Chondrocyte (in vitro differentiated cells): ENCODE measurements at places on chromosomes 13 and 19.

GRCh38 chr19:5628461-5628860 is 5.6 kb downstream of the SAFB start:
- no peak for DNase-seq

DNA sequence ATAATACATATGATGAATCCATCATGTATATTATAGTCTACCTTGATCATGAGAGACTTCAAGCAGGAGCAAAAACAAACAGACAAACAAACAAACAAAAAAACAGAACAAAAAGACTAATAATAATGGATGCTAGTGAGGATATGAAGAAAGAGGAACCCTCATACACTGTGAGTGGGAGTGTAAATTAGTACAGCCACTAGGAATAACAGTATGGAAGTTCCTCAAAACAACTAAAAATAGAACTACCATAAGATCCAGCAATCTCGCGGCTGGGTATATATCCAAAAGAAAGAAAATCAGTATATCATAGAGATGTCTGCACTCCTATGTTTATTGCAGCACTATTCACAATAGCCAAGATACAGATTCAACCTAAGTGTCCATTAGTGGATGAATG is 7.0 kb upstream of the DLEU7 start:
- DNase-seq = no peak

DNA sequence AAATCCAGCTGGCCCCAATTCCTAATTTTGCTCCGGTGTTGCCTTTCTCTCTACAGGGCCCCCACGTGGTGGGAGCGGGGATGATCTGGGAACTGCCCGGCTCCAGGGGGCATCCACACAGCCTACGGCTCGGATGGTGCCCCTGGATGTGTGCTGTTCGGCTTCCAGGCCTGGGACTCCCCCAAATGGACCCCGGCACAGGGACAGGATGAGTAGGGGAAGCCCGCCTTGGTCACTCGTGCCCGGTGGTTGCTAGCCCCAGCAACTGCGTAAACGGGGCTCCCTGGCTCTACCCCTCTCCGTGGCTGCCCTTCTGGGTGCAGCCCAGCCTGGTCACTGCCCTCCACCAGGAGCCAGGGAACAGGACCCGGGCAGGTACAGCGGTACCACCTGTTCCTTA is 111.5 kb downstream of the TEX26 start:
- no peak for DNase-seq

- DNase-seq = no peak
Observed at GRCh38 chr19:52473655-52474350, 20.4 kb downstream of the ZNF578 start.

DNA sequence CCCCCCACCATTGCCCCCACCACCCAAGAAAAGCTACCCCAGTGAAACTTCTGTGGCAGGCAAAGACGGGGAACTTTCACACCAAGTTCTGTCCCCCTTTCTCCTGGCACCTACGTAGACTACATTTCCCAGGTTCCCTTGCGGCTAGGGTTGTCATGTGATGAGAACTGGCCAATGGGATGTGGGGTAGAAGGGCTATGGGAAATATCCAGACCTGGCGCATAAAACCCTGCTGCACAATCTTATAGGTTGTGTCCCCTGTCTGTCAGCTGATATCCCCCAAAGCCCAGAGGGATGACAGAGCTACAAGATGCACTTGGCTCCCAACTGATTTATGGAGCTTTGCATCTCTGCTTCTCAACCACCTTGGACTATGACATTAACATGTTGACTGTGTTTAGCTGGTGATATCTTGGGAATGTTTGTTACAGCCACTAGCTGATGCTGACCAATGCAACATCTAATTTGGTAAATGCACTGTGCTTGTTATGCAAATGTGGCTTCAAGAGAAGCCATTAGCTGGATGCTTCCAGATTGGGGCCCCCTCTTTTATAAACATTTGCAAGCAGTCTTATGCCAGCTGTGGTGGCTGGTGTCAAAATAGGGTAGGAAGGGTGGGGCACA is 6.1 kb downstream of the SH2D3A start:
- no peak for DNase-seq

DNA sequence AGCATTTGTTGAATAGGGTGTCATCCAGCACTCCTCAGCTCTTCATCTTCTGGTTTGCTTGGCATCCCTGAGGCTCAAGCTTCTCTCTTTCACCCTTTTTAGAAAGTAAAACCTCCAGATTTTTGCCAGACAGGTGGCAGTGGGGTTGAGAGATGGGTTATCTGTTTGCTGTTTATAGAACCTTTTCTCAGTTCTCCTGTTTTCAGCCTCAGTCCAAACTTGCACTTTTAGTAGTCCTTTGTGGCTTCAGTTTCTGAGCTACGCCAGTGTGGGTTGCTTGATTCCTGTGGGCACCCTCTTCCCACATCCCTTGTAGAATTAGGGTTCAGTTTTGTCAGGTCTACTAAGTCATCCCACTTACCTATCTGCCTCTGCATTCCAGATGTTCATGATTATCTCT is 147.9 kb downstream of the PAN3 start:
- no peak for DNase-seq

- no peak for DNase-seq
Observed at GRCh38 chr13:50461189-50461588, 382.3 kb downstream of the DLEU7 start.

DNA sequence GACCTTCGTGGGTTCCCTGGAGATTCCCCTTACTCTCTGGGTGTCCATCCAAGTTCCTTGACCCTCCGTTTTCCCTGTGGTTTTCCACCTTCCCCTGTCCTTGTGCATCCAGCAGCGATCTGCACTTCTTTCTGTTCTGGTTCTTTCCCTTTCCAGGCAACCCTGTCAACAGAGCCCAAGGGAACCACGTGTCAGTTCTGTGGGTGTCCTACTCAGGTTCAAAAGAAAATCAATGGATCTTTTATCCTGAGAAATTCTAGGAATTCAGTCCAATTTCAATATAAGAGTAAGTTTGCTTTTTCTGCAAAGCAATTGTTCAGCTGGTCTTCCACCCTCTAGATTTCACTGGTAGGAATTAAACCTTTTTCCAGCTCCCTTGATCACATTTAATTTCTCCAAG is 1394.8 kb upstream of the SLC10A2 start:
- no peak for DNase-seq

DNA sequence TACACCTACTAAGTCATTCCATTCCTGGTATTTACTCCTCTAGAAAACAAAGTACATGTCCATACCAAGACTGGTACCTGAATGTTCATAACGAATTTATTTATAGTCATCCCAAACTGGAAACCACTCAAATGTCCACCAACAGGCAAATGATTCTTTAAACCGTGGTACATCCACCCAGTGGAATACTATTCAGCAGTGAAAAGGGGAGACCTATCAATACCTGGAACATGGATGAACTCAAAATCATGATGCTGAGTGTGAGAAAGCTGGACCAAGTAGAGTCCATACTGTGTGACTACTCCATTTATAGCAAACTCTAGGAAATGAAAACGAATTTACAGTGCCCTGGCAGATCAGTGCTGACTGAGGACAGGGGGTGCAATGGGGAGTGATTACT is 11.9 kb upstream of the NAPA start:
- DNase-seq = no peak

- DNase-seq = no peak
Observed at GRCh38 chr13:48449656-48450055, 36.7 kb upstream of the LPAR6 start.

GRCh38 chr19:45794627-45795026 is 2.0 kb upstream of the DMWD start:
- no peak for DNase-seq

GRCh38 chr19:42850981-42851717 is 28.4 kb downstream of the PSG1 start:
- DNase-seq = no peak

- peak; percentile 95 for DNase-seq
Observed at GRCh38 chr19:16330368-16330801, 5.8 kb downstream of the KLF2 start.

GRCh38 chr19:44757057-44757734 is 8.7 kb downstream of the BCL3 start:
- no peak for DNase-seq

DNA sequence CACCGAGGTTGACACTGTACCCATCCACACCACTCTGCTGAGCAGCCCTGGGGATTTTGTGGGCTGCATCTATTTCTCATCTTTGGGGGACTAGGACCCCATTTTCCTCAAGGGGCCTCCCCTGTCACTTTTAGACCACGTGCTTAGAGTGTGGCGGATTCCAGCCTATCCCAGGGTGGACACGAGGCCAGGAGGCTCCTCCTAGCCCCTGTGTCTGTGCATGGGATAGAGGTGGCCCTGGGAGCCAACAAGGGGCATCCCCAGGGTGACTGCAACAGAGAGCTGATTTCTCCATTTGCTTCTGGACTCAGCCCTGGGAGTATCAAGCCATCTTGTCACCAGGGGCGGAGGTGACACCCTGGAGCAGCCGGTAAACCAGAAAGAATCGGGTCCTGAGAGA is 24.2 kb downstream of the CPAMD8 start:
- no peak for DNase-seq

DNA sequence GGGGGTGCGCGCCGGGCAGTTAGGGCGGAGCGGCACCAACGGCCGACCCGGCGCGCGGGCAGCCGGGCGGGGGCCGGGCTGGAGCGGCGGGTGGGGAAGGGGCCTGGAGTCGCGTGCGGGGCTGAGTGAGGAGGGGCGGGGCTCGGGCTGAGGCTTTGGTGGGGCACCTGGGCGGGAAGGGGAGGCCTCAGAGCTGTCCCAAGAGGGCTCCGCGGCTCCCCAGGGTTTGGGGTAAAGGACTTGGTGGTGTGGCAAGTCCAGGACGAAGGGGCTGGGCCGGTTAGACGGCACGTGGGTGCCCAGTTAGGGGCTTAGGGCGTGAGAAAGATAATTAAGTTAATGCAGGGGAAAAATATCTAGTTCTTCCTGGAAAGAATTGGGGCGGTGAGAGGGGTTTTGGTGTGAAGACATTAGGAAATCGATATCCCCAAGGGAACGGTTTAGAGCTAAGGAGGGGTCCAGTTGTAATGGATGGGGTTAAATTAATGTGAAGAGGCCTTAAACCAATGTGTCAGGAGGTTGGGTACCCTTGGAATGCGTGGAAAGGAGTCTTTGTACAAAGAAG is 496 bp downstream of the ZNF574 start:
- no peak for DNase-seq

GRCh38 chr19:5262721-5263120 is 77.9 kb downstream of the PTPRS start:
- DNase-seq = no peak

DNA sequence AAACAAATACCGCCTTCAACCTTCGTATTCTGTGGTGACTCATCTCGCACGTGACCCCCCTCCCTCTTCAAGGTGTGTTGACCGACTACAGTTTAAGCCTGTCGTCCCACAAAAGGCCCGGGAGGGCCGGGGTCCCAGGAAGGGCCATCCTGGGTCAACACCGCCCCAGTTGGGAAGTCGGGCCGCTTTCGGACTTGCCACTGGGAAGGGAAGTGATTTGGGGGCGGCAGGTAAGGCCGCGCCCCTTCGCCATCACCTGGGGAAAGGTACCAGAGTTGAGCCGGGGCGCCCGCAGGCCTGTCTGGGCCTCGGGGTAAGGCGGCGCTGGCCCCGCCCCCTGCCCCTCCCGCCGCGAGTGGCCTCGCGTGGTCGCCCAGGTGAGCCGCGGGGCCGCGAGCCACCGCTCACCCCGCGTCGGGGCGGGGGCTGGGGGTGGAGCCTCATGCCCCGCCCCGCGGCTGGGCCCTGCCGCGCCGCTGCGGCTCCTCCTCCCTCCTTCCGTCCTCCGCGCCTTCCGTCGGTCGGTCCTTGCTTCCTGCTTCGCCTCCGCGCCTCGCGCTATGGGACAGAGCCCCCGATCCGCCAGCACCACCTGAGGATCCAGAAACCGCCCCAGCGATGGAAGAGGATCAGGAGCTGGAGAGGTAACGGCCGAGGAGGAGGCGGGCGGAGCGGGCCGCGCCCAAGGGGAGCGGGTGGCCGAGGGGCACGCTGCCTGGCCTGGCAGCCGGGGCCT is at the start of gene POLR1D:
POLR1D (plus strand) TSS at position 527 of the 736 bp plus-strand sequence; CDS start at position 619, 92 bp downstream.
- no peak for DNase-seq

GRCh38 chr13:109698779-109699178 is 87.6 kb downstream of the IRS2 start:
- no peak for DNase-seq

DNA sequence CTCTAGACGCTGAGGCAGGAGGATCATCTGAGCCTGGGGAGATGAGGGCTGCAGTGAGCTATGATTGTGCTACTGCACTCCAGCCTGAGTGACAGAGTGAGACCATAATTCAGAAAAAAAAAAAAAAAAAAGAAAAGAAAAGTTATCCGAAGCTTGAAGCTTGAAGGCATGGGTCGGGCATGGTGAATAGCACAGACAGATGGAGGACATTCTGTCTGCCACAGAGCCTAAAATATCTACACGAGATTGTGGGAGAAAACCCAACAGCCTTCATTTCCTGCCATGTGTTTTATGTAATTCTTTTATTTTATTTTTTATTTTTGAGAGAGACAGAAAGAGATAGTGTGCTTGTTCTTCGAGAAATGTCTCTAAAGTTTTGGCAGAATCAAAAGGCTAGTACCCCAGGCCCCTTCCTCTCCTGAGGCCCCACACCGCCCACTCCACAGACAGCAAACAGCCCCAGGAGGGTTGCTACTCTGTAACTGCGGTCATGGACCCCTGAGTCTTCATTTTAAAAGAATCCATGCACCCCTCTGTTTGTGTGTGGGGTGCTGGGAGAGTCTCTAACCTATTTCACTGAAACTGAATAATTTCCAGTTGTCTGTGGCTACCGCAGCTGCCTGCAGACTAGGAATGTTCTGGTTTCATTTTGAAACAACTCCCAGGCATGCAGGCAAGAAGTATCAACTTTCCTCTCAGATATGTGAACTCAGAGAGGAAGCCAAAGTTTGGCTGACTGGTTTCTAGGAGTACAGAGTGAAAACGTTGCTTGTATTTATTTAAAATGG is 38.4 kb upstream of the RCBTB2 start:
- DNase-seq = no peak

DNA sequence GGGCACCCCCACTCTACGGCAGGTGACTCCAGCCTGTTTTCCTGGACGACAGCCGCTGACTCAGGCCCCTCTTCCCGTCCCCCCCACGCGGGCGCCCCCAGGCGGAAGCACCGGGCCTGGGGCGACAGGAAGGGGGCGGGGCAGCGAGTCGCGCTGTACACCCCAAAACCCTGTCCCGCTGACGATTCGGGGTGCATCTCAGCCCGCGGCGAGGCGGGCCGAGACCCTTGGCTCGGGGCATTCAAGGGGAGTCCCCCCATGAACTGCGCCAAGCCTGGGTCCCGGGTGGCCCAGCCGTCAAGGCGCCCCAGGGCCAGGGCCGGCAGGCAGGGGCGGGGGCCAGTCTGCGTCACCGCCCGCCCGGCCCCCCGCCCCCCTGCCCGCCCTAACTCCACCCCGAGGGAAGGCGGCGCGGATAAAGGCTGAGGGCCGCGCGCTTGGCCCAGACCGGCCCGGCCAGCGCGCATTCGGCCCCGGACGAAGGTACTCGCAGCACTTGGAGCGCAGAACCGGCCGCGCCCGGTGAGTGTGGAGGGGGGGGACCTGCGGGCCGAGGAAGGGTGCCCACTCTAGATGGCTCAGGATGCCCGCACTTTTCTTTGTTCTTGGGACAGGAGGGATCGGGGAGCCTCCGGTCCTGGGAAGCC is at the start of gene MIDN:
MIDN (plus strand) TSS at position 445 of the 647 bp plus-strand sequence. CDS start 1,714 bp downstream, outside the sequence.
- DNase-seq = no peak
